ENCODE measurements at places on chromosomes 2 and 18. TPM values are rescaled to one million over a fixed set of nuclear protein-coding genes. Genes with fewer than 3 reads are reported as not detected.

GRCh38 chr2:222960126-222960525, 91.9 kb upstream of the KCNE4 start:
- no peaks in the 10 kb centered on the region for H3K4me1 ChIP-seq
- DNase-seq = no peak
- H3K4me3 ChIP-seq = no peak overlapping the region
- H3K27ac ChIP-seq = no peak overlapping the region
- H3K27me3 ChIP-seq = no peaks in the 10 kb centered on the region

DNA sequence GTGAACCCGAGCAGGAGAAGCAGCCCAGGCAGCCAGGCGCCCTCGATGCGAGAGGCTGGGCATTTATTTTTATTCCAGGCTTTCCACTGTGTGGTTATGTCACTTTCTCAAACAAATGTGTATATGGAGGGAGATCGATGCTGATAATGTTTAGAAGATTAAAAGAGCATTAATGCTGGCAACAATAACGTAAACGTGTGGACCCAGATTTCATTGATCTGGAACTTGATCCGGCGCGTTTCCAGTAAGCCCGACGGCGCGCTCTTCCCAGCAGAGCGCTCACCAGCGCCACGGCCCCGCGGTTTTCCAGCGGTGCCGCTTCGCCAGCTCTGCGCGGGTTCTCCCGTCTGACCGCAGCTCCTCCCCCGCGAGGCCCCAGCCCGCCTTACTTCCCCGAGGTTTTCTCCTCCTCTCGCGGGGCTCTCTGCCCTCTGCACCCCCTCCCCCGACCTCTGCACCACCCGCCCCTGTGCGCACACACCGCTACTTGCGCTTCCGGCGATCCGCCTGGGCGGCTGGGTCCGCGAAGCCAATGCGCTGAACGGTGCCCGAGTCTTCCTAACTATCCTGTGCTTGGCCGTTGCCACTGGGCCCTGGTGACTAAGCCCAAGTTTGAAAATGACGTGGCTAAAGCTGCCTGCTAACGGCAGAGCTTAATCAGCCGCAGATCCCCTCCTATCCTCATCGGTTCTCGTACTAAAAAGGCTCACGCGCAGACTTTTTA, 6.1 kb downstream of the ONECUT2 start:
- peaks cover 10% of the 10 kb centered on the region for H3K4me1 ChIP-seq
- H3K27ac ChIP-seq = no peak overlapping the region
- peak overlapping the region; percentile 3 for H3K4me3 ChIP-seq
- no peak for DNase-seq
- H3K36me3 ChIP-seq = no peaks in the 10 kb centered on the region

GRCh38 chr2:134310107-134311079, 56.5 kb downstream of the MGAT5 start:
- H3K4me3 ChIP-seq = no peak overlapping the region
- H3K27me3 ChIP-seq = no peaks in the 10 kb centered on the region
- peaks cover 33% of the 10 kb centered on the region for H3K4me1 ChIP-seq
- H3K36me3 ChIP-seq = no peaks in the 10 kb centered on the region

DNA sequence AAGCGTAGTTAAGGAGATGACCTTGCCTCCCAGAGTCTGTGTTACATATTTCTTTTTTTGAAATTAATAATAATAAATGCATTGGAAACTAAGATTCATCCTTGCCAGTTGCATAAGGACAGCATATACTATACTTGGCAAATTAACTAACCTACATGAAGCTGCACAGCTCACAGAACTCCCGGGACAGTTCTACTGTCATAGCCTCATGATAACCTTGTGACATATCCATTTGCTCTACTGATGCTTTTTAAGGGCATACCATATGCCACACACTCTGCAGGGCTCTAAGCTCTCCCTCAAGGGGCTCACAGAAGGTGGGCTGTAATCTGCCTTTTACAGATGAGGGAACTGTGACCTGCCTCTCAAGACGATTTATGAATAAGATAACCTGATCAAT, 3.8 kb downstream of the ITGB1BP1 start:
- H3K36me3 ChIP-seq = no peaks in the 10 kb centered on the region
- no peak for DNase-seq
- H3K4me3 ChIP-seq = no peak overlapping the region
- H3K4me1 ChIP-seq = peaks cover 9% of the 10 kb centered on the region

DLGAP1 gene
- 19.0 TPM for total RNA-seq

CXXC1 gene
- 88.5 TPM for total RNA-seq

L3MBTL4 gene
- total RNA-seq = 0.27 TPM

EGR4 gene
- total RNA-seq = not detected

TGFA gene
- total RNA-seq = 1.9 TPM

Data from thoracic aorta (tissue), 2 donors.